ENCODE measurements at places on chromosomes 11 and 22. TPM values are rescaled to one million over a fixed set of nuclear protein-coding genes. Genes with fewer than 3 reads are reported as not detected.

- no peak for DNase-seq
Measured at GRCh38 chr22:20551805-20552442, 44.5 kb downstream of the MED15 start.

GRCh38 chr11:128582496-128583366, 4.6 kb downstream of the ETS1 start:
- peak; percentile 70 for DNase-seq

DNA sequence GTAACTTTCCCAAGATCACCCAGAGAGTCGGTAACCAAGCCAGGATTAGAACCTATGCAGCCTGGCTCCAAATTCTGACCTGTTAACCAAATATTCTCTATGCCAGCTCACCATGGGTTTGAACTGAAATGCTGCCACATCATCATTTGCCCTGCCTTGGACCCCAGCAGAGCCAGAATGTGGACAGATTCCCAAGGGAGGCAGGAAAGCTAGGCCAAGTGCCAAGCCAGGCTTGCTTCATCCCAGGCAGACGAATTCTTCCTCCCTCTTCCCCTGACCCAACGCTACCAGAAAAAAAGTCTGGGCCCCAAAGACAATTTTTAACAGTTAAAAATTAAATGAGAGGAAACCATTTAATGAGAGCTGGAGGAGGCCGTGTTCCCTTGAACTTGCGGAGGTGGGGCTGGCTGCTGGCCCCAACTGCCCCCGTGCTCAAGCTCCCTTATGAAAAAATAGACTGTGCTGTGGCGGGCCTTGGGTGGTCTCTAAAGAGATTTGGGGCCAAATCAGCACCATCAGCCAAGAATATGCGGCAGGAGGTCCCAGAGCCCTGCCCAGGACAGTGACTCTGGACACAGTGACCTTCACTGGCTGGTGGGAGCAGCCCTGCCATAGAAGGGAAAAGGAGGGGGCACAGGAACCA, 184.1 kb upstream of the SYT13 start:
- DNase-seq, result no peak

- no peak for DNase-seq
Measured at GRCh38 chr11:64339286-64339685, 718 bp upstream of the CCDC88B start.

- DNase-seq, result no peak
Measured at GRCh38 chr11:48101044-48101733, 115.4 kb upstream of the OR4B1 start.

DNA sequence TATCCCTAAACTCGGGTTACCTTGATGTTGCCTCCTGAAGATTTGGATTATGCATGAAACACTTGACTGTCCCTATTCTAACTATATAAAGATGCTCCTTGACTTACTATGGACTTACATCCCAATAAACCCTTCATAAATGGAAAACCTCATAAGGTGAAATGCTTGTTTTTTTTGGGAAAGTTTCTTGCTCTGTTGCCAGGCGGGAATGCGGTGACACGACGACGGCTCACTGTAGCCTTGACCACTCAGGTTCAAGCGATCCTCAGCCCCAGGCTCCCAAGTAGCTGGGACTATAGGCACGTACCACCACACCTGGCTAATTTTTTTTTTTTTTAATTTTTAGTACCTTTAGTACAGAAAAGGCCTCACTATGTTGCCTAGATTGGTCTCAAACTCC, 10.6 kb downstream of the MAPK1 start:
- no peak for DNase-seq

GRCh38 chr11:2549491-2549875, 104.7 kb downstream of the KCNQ1 start:
- DNase-seq, result no peak

GRCh38 chr11:69842746-69843528, 23.7 kb upstream of the FGF3 start:
- no peak for DNase-seq

- no peak for DNase-seq
Measured at GRCh38 chr11:69129053-69129452, 26.7 kb upstream of the SMIM38 start.

GRCh38 chr11:70738661-70739060, 340.3 kb downstream of the CTTN start:
- no peak for DNase-seq

DNA sequence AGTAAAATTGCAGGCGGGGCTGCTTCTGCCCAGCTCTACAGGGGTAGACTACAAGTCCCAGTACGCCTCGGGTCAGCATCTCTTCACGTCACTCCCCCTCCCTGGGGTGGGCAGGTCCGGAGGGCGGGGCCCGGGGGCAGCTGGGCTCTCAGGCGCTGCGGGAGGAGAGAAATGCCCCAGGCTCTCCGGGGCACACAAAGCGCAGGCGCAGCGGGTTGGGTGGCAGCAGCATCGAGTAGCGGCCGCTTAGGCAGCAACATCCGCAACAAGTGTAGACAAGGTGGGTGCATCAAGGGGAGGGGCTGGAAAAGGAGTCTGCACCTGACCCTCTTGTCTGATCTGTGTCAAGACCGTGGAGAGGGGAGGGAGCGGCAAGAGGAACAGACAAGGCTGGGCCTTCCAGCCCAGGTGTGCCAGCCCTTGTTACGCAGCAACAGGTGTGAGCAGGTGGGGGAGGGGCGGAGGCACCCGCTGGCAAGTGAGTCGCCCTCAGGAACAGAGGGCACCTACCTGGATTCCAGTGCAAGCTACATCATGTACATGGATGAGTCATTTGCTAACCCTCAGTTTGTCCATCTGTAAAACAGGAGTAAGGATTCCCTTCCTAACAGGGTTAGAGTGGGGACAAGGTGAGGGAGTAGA, 1.2 kb downstream of the PLEKHB1 start:
- DNase-seq, result peak; percentile 87

DNA sequence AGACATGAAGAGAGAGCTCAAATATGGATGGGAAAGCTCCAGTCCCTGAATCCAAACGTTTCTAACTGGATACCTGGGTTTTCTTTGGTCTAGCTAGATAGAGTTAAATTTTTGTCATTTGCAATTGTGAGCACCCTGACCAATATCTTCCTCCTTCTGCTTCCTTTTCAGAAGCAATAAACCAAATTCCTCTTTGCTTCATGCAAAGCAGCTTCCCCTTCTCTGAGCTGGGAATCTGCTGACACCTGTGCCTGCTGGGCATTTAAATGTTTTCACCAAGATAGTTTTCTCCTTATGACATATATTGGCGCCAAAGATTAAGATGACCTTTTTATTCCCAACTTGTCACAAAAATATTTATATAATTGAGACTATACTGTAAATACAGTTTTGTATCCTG, 27.9 kb upstream of the PAK1 start:
- no peak for DNase-seq

DNA sequence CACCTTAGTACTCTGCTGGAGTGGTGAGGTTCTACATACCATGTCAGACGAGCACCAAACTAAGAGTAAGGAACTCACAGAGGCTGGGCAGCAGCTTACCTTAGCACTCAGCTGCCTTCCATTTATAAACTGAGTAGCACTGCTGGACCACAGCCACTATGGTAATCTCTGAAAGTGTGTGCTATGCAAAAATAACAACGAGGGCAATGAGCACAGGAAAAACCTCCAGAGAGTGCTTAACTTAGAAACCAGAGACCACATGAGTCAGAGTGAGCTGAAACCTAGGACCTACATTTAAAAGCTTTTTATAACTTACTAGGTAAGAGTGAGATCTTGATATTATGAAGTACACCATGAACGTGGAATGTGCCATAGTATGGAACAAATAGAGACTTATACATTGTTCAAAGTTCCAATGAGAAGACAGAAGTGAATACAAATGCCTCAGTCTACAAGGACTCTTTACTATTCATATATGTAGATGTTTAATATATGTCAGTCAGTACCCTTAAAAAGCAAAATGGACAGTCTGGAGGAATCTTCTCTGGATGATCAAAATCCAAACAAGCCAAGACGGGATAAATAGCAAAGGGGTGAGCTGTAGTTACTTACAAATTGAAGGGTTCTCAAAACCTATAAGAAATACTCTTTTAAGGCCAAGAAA, 17.2 kb upstream of the CD59 start:
- peak; percentile 39 for DNase-seq

DNA sequence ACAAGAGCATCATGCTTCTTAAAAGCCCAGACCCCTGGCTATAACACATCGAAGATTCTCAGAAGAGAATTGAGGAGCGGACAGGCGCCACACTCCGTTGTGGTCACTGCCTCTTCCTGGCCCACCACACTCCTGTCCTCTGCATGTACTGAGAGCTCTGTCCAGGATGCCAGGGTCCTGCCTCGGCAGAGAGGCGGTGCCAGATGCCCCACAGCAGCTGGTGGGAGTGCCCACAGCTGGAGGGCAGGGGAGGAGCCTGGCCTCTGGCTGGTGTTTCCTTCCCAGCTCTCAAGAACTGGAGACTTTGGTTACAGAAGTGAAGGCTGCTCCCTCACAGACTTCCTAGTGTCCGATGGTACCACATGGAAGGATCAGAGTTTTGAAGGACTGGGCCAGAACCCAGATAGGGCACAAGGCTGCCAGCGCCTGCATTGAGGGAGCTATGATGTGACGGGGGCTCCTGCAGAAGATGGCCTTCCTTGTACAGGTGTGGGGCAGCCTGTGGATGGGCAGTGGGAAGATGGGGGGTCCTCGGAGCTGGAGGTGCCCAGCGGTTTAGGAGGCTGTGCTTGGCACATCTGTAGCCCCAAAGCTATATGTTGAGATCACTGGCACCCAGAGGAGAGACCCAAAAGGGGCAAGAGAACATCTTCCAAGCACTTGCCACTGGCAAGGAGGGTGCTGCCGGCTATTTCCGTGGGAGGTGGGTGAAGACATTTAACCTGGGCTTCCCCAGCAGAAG, 19.4 kb downstream of the RSPH14 start:
- no peak for DNase-seq

DNA sequence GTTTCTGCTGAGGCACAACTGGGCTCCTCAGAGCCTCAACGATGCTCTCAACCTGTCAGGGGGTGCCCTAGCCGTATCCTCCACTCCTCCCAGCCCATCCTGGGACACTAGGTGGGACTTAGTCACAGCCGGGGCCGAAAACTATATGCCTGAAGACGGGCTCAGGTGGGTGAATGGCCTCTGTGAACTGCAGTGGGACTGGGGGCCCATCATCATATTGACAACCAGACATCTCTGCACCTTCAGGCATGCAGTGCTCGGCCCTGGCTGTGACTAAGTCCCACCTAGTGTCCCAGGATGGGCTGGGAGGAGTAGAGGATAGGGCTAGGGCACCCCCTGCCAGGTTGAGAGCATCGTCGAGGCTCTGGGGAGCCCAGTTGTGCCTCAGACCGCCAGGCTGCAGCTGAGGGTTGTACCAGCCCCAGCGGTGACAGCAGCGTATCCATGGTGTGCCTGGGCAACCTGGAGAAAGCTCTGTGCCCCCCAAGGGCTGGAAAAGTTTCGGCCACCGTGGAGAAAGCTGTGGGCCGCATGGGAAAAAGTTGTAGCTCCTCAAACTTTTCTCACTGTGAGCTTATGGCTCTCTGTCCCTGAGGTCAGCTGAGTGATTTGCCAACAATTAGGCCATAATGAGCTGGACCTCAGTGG, 88.9 kb downstream of the RRM1 start:
- no peak for DNase-seq

DNA sequence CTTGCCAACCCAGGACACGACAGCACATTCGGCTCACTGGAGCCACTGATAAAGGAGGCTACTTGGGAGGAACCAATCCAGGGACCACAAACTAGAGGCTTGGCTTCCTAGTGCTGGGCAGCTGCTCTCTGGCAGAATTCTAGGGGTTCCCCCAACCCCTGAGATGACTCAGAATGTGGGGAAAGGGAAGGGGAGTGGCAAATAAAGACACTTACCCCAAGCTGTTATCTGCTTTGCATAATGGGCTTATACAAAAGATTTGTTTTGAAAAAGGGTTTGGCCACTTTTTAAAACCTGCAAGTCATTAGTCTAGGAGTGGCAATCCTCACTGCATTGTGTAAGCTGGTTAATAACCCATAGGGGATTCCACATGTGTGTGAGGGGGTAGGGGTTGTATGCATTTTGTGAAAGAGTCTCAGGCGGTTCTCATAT, 64.1 kb upstream of the LMO1 start:
- DNase-seq, result peak; percentile 56

DNA sequence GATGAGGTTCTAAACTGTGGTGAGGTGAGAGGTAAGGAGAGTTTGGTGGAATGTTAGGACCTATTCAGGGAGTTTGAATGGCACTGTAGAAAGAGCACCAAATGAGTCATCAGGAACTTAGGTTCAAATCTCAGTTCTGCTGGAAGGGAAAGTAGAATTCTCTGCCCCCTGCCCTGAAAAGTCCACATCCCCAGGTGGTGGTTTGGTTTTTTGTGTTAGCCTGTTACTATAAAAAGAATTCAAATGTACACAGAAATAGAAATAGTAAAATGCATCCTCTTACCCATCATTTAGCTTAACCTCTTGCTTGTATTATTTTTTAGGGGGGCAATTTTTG, 20.2 kb downstream of the PPFIBP2 start:
- DNase-seq, result no peak

DNA sequence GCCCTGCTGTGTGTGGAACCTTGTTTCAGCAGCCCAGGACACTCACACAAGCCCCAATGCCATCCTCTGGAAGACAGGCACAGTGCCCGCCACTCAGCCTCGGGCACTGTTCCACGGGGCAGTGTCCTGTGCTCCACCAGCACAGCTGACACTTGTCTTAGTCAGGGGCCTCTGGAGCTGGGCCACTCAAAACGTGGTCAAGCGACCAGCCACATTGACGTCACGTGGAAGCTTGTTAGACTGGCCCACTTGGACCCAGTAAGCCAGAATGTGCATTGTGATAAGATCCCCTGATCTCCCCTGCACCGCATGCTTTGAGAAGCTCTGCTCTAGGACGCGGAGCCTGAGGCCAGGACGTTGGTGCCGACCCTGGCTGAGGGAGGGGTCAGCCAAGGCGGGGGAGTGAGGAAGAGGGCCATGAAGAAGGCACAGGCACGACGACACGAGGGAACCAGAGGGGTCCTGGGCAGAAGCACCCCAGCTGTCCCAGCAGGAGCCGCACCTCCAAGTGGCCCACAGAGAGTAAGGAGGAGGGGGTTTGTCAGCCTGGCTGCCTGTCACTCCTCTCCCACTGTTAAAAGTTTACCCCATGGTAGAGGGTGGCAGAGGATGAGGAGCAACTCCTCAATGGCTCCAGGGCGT, 64.6 kb downstream of the LINC01488 start:
- DNase-seq, result no peak

DNA sequence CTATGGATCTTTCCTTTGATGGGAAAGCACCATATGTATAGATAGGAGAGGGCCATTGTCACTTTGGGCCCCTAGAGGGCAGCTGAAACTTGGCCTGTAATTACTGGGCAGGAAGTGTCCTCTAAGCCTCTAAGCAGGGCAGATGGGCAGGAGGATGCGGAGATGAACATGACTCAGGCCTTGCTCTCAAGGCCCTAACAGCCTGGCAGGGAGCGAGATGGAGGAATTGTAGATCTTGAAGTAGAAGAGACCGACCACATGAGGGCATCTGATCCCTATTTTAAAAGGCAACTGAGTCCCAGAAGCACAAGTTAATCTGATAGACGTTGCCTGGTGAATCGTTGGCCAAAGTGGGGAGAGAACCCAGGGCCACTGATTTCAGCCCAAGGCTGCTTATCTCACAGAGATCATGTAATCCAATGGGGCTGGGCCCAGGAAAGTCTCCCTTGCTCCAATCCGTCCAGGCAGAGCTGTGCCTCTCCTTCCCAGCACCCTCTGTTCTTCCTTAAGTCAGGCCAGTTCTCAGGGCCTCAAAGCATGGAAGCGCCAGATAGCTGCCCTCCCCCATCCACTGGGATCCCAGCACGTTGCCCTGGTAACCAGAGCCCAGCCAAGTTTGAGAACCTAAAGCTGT, 2.5 kb upstream of the SEPTIN3 start:
- DNase-seq, result peak; percentile 81

MGAT3 gene
- total RNA-seq, result 1.3 TPM

TH gene
- total RNA-seq, result 0.26 TPM

KIAA1671 gene
- 6.1 TPM for total RNA-seq

LGALS12 gene
- not detected for total RNA-seq

VSIG2 gene
- not detected for total RNA-seq

ALG12 gene
- total RNA-seq, result 10.4 TPM
